ENCODE measurements at places on chromosomes 5 and 9. TPM values are rescaled to one million over a fixed set of nuclear protein-coding genes. Genes with fewer than 3 reads are reported as not detected.

DNA sequence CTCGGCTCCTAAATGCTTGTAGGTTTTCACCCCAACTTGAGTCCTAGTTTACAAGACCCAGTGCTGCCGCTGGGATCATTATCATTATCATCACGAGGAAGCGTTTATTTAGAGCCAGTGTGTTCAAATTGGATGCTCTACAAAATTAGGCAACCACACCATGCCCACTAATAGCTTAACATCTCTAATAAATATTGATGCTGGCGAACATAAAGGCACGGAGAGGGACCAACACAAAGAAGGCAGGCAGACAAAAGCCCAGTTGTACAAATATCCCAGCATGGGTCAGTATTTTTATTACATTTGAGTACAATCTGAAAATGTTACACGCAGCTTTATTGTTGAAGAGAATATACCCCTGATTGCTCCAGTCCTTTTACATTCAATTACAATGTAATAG is 4.7 kb downstream of the CFAP77 start:
- no peak for DNase-seq

GRCh38 chr5:36452424-36453006 is 150.8 kb upstream of the RANBP3L start:
- DNase-seq: no peak

Gene TNC
- 466 TPM for polyA plus RNA-seq

Gene PCDHAC2
- polyA plus RNA-seq: 0.69 TPM

Measured in left renal cortex interstitium (tissue), 4 donors.